Stimulated activated CD4-positive, alpha-beta T cell treated with anti-CD3 and anti-CD28 coated beads, TNF-alpha, amount 100 ng/mL, for 24 hours (primary cell): ENCODE measurements at places on chromosomes 5 and 9.

GRCh38 chr5:45037927-45038326 lies 229.2 kb downstream of the MRPS30 start:
- DNase-seq: no peak

DNA sequence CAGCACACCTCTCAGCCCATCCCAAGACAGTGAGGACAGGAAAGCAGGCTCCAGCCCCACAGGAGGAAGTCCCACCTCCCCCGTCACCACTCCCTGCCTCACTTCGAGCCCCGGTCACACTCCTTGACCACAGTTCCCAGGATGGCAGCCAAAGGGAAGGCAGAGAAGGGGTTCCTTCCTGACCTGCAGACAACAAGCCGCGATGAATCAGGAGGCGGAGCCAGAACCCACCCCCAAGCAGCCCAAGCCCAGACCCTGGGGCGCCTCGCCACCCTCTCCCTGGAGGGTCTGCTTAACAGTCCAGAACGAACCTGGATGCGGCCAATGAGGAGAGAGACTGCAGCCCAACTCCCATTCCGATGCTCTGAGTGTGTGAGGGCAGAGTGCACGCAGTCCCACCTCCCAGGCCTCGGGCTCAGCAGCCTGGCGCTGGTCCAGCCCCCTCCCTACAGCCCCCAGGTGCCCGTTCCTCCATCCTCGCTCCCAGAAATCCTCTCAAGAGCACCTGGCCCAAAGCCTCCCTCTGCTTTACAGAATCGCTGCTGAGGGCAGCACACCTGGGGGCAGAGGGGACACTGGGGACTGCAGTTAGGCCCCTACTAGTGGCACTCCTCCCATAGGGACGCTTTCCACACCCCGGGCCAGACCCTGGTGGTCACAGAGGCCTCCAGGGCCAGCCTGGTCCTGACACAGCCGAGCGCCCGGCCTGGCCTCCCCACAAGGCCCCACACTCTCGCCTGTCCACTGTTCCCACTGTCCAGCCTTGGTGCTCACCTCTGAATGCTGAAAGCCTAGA lies 69.6 kb upstream of the LRRTM2 start:
- DNase-seq: no peak

DNA sequence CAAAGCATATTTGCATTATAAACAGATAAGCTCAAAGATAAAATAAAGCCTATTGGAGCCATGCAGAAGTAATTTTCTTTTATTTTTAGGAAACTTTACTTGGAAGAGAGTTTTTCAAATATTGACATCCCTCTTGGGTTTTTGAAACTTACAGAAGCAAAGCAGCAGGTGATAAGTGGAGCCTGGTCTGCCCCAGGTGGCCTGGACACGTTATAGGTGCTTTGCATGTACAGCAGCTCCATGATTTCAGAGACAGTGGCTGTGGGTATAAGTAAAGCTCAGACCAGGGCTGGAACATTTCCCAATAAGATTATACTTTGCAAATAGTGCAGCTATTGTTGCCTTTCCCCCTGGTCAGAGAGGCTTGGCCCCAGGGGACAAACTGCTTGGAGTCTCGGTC lies 51.5 kb downstream of the CCDC192 start:
- DNase-seq: no peak

DNA sequence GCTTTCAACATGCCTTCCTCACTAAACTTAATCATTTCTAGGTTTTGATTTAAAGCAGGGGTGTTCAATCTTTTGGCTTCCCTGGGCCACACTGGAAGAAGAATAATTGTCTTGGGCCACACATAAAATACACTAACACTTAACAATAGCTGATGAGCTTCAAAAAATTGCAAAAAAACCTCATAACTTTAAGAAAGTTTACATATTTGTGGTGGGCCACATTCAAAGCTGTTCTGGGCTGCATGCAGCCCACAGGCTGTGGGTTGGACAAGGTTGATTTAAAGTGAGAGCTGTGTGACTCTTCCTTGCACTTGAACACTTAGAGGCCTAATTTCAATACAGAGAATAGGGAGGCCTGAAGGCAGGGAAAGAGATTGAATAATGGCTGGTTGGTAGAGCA lies 598.3 kb downstream of the EFNA5 start:
- no peak for DNase-seq

GRCh38 chr5:67808340-67808739 lies 407.2 kb upstream of the PIK3R1 start:
- DNase-seq: no peak

- DNase-seq: no peak
Measured at GRCh38 chr9:83563360-83563759, 25.2 kb upstream of the FRMD3 start.
